AG04450 (cell line): ENCODE measurements at places on chromosomes 4 and X. TPM values are rescaled to one million over a fixed set of nuclear protein-coding genes. Genes with fewer than 3 reads are reported as not detected.

Gene ARL9
- polyA plus RNA-seq: 0.68 and 0.78 TPM in 2 replicates

Gene CLGN
- polyA plus RNA-seq: 1.6 and 2.7 TPM in 2 replicates

Gene RHOH
- polyA plus RNA-seq: not detected in 2 replicates

Gene SYP
- 0.07 and 0.15 TPM in 2 replicates for polyA plus RNA-seq

Gene PPA2
- 88.4 and 127 TPM in 2 replicates for polyA plus RNA-seq

Gene VSIG1
- 0.10 and 0.22 TPM in 2 replicates for polyA plus RNA-seq

Gene GUCY1B1
- polyA plus RNA-seq: 18.7 and 25.0 TPM in 2 replicates

Gene MAGEB10
- polyA plus RNA-seq: not detected in 2 replicates

Gene F8A2
- polyA plus RNA-seq: not detected in 2 replicates

Gene STOX2
- polyA plus RNA-seq: 2.4 and 3.4 TPM in 2 replicates

Gene ASB11
- polyA plus RNA-seq: not detected in 2 replicates

Gene DDX60
- polyA plus RNA-seq: 7.1 and 8.4 TPM in 2 replicates

Gene FAM9A
- not detected in 2 replicates for polyA plus RNA-seq

Gene TEX13B
- polyA plus RNA-seq: not detected in 2 replicates

Gene FAM47E
- 0.06 TPM in 1 of 2 replicates, not detected in the other for polyA plus RNA-seq

Gene FAM236C
- polyA plus RNA-seq: not detected in 2 replicates

Gene CACNA1F
- not detected in 2 replicates for polyA plus RNA-seq

Gene FOXR2
- not detected in 2 replicates for polyA plus RNA-seq

Gene ARSD
- polyA plus RNA-seq: 11.6 and 12.7 TPM in 2 replicates

Gene PDE5A
- polyA plus RNA-seq: 411 and 489 TPM in 2 replicates

Gene ATOH1
- polyA plus RNA-seq: not detected in 2 replicates

Gene CC2D2A
- 33.8 and 40.7 TPM in 2 replicates for polyA plus RNA-seq

Gene TEX13D
- polyA plus RNA-seq: not detected in 2 replicates
